WERI-Rb-1 (cell line): ENCODE measurements at places on chromosomes 13 and 19.

DNA sequence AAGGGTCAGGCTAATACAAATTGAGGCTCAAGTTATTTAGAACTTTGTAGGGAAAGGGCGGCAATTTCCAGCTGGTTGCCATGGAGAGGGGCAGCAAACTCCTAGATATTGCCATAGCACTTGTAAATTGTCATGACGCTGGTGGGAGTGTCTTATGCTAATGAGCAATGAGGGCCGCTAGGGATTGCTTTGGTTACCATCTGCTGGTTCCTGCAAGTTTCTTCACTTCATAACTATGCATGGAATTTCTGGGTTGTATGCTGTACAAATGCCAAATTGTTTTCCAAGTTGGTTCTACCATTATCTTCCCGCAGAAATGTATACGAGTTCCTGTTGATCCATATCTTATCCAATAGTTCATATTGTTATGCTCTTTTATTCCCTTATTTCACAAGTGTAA lies 1339.4 kb downstream of the EFNB2 start:
- no peak for DNase-seq

GRCh38 chr19:38538386-38538785 lies 79.4 kb downstream of the MAP4K1 start:
- DNase-seq = no peak

DNA sequence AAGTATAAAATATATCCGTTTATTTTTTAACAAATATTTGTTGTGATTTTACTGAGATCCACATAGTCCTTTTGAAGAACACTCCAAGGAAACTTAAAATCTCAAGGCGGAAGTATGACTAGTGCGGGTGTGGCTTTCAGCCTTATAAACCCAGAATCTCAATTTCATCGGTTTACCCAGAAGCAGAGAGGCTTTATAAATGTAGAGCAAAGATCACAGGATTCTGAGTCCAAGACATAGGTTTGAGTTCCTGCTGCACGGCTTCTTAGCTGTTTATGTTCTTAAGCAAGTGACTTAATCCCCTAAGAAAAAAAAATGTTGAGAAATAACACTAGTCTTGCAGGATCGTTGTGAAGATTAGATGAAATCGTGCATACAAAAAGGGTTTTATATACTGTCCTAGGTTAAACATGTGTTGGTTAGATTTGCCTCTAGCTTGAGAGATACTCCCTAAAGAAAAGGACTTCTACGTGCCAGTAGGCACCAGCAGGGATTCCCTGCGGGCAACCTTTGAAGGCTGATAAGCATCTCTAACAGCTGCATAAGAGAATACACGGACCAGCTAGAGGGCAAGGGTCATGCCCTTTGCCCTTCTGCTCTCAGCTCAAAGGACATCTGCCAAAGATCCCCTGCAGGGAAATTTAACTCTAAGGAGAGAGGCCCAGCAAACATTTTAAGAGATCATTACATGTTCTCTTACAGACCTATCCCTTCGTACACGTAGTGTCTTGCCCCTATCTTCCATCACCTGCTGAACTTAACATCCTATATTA lies 130.4 kb upstream of the MIR17HG start:
- no peak for DNase-seq

GRCh38 chr13:27493981-27494380 lies 43.6 kb upstream of the MTIF3 start:
- DNase-seq = no peak

DNA sequence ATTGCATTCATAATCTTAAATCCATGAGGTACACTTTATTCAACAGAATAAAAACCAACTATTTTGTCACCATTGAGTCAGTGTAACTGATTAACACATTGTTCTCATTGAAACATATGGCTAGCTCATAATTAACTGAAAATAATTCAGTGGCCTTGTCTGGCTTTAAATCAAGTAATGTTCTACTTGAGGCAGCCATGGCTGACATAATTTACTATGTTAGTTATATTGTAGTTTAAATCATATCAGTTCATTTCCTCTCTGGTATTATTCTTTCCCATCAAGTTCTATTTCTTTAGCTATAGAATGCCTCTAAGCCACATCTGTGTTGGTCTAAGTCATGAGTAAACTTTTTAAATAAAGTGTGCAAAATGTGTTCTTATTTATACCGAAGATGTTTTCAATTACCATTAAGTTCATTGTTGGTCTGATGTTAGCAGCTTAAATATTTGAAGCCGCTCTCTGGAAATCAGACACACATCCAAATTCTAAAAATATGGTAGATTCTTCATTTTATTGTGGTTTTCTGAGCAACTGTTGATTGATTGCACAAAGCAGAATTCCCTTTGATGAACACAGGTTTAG lies 393.7 kb downstream of the GPC6 start:
- DNase-seq = no peak

- no peak for DNase-seq
Measured at GRCh38 chr13:78826312-78826711, 167.4 kb upstream of the OBI1 start.

DNA sequence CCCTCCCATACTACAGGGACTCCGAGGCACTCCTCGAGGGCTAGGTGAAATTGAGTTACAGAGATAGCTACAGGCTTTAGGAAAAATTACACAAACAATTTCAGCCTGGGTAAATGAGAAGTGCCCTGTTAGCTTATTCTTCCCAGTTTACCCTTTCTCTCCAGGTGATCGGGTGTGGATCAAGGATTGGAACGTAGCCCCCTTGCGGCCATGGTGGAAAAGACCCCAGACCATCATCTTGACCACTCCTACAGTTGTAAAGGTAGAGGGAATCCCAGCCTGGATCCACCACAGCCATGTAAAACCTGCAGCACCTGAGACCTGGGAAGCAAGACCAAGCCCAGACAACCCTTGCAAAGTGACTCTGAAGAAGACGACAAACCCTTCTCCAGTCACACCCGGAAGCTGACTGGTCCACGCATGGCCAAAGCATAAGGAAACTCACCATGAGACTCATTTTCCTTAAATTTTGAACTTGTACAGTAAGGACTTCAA lies 600.6 kb downstream of the UQCRFS1 start:
- no peak for DNase-seq

DNA sequence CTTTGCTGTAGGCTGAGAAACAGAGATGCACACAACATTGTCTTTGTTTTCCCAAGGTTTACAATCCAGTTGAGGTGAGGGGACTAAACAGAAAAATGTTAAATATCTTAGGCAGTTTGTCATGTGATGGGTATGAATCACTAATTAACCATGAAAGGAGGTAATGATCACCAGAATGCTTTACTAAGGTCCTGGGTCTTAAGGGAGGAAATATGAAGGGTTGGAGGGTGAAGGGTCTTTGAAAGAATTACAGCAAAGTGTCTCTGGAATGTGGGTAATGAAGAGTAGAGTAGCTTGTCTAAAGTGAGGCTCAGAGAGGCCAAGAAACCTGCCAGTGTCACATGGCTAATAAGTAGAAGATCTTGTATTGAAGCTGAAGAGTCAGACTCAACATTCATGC lies 19.0 kb downstream of the BIVM start:
- DNase-seq = no peak

DNA sequence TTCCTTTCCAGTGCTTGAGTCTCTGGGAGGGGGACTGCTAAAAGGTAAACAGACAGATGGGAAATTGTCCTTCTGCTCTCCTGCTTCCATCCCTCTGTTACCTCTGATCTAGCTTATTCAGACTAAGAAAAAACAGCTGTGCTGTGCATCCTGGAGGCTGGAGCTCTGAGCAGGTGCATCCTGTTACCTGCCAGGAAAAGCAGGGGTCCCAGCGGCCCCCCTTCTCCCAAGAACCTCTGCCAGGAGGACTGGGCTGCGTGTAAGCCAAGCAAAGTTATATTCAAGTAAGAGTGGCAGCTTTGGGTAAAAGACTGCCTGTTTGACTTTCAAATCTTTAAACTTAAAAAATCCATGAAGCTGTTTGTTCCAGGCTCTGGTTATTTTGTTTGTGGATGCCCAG lies 75.1 kb downstream of the C13orf42 start:
- DNase-seq = no peak
